ENCODE measurements at places on chromosomes 13 and 19.
A peak's percentile ranks its signal among the peaks of the same experiment; 100 is the strongest.

DNA sequence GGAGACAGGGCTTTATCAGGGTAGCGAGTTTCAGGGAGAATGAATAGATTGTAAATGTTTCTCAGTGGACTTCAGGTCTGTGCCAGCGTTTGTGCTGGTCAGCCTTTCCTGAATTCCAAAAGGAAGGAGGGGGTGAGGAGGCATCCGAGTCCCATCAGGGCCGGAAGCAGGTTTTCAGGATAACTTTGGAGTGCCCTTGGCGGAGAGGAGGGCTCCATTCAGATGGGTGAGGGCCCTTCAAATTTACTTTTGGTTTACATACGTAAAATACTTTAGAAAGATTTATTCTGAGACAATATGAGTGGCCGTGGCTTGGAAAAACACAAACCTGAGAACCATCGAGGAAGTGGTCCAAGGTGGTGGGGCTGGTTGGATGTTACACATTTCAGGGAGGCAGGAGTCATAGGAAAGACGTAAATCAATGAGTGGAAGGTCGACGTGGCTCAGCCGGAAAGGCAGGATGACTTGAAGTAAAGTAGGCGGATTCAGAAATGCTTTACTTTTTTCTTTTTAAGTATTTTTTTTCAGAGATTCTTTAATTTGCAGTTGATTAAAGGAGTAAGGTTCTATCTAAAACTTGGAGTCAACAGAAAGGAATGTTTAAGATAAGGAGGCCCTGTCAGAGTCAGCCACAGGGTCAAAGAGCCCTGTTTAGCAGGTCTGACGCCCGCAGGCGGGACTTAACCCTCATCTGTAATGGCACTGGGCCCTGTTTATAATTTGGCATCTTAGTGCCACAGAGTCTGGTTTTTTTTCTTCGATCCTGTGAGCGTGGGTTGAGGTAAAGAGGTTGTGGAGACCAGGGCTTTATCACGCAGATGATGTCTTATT lies 32.8 kb downstream of the ATP11A start:
- DNase-seq, result no peak

GRCh38 chr13:49996161-49996915 lies 504 bp upstream of the TRIM13 start:
- DNase-seq, result peak; percentile 77

DNA sequence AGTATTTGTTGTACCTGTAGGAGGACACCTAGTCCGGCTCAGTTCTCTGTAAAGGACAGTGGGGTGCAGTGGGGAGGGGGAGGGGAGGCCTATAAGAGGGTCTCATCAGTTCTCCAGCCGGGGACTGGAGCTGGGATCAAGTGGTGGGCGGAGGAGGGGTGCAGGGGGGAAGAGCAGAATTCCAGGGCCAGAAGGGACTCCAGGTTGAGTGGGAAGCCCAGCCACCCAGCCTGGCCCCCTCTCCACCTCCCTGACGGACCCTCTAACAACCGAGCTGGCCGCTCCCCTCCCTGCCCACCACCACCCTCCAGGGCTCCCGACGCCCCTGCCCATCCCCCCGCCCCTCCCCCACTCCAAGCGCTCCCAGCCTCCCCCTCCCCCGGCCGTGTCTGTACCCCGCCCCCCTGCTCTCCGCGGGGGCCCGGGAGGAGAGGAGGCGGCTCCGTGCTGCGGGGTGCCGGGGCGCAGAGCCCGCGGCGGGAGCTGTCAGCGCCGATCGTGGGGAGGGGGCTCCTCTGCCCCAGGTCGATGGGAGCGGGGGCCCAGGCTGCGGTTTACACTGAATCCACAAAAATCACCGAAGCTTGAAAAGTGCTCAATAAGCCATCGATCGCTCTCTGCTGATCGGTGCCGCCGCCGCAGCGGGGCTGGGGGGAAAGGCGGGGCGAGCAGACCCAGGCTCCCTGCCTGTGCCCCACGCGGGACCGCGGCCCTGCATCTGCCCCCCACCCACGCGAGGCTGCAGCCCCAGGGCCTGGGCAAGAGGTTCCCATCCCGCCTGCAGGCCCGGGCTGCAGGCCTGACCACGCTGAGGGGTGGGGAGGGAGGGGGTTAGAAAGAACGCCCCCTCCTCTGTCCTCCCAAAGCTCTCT lies 34.6 kb upstream of the ONECUT3 start:
- no peak for DNase-seq

- DNase-seq, result no peak
Observed at GRCh38 chr13:108621462-108621861, 7.9 kb upstream of the MYO16 start.

- DNase-seq, result no peak
Observed at GRCh38 chr19:43380008-43380407, 26.5 kb downstream of the CD177 start.

DNA sequence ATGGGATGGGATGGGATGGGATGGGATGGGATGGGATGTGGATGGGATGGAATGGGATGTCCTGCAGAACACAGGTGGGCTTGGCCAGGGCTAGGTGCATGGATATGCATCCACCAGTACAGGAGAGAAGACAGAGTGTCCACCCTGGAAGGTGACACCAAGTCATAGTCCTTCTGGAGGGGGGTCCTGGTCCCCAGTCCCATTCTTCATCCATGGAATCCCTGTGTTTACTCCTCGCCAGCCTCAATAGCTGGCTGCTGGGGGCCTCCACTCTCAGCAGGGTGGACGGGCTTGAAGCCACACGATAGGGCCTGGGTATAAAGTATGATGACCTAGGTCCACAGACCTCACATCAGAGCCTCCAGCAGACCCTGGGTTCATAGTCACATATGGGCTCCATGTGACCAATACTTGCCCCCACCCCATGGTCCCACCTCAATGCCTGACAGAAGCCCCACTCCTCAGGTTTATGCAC lies 40.1 kb downstream of the RFX2 start:
- DNase-seq, result no peak

DNA sequence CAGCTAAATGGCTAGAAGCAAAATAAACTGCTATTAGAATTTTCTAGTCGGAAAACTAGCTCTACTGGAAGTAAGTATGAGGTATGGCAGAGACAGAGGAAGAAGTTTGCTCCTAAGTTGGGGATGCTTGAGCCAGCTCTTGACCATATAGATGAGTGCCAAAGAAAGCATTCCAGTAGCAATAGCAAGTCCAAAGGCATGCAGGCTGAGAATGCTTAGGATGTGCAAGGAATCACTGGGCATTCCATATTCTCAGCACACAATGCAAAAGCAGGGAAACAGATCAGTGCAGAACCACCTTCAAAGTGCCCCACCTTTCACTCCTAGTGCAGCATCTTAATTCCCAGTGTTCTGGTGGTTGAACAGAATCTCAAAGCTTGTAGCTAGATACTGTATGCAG lies 32.9 kb downstream of the SERTM1 start:
- no peak for DNase-seq

- DNase-seq, result no peak
Observed at GRCh38 chr19:28859811-28860210, 353.1 kb downstream of the UQCRFS1 start.
